ENCODE measurements at places on chromosomes 3 and 15.
A peak's percentile ranks its signal among the peaks of the same experiment; 100 is the strongest.

GRCh38 chr15:67915461-67916374 lies 75.9 kb upstream of the RNU6-1 start:
- DNase-seq = no peak

- DNase-seq = no peak
Observed at GRCh38 chr15:81292523-81293001, 31.4 kb downstream of the STARD5 start.

DNA sequence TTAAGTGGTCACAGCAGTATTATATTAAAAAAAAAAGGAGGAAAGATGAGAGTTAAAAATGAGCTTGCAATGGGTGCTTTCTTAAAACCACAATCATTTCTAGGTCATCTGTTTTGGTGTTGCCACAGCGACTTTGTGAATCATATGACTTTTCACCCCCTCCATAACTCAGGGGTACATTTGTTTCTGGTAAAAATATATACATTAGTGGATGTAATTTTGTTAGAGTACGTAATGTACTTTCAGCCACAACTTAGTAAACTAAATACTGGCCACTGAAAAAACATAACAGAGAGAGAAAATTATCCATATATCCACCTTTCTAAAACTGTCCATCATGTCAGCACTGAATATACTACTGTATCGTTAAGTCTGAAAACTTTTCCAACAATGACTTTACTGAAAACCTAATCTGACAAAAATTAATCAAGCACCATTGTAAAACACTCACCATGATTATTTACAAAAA lies 3.4 kb downstream of the ANKRD28 start:
- DNase-seq = no peak

DNA sequence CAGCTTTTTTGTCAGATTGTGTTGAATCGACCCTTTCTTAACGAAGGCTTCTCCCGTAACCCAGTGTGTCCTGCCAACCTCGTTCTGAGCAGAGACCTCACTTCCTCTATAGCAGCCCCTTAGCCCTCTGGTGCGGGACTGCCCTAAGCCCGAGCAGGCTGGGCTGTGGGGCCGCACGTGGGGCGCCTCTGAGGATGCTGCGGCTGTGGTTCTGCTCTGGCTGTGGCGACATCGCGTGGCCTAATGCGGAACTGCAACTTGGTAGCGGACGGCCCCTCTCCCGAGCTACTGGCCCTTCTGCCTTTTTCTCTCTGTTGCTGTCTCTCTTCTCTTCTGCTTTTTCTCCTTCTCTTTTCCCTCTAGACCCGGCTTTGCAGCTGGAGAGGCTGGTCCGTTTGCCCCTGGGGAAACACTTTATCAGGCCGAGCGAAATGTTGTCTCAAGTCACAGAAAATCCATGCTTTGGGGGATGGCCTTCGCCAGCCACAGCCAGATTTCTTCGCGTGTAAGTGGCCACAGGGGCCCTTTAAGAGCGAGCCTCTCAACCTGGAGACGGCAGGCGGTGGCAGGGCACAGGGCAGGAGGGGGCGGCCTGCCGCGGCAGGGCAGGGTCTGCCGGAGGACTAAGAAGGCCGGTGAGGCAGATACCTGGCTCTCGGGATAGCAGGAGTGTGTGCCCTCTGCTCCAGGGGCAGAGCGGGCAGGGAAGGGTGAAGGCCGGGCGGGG lies 19.4 kb upstream of the KIF23 start:
- no peak for DNase-seq

- DNase-seq = no peak
Observed at GRCh38 chr3:193593668-193594030, 641 bp downstream of the OPA1 start.

DNA sequence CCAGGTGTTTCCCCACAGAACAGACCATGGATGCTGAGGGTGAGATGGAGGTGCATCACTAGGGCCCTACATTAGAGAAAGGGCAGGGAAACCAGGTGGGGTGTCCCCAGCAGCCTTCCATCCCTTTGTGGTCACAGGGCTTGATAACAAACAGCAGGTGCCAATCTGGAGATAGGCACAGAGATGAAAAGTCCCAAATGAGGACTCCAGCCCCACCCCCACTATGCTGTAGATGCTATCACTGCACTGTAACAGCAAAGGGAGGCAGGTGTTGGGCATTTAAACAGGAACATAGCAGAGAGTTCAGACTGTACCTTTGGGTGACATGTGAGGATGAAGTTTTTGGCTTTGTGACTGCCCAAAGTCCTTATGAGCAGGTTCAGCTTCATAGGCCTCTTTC lies 21.4 kb downstream of the IL20RB start:
- DNase-seq = no peak

- DNase-seq = no peak
Observed at GRCh38 chr3:98902351-98902740, 851 bp upstream of the DCBLD2 start.

DNA sequence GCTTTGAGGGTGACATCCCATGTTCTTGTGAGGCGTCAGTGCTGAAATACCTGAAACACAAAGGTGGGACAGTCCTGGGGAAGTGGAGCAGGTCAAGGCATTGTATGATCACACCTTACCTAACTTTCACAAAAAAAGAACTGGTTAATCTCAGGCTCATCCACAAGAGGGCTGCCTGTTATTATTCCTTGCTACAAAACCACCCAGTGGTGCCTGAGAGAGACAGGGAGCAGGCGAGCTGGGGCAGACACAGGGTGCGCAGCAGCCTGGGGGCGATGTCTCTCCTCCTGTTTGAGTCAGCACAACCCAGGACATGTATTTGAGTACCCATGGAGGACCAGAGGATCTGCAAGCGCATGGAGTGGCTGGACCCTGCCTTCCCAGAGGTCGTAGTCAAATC lies 316.8 kb upstream of the ATP10A start:
- DNase-seq = no peak

DNA sequence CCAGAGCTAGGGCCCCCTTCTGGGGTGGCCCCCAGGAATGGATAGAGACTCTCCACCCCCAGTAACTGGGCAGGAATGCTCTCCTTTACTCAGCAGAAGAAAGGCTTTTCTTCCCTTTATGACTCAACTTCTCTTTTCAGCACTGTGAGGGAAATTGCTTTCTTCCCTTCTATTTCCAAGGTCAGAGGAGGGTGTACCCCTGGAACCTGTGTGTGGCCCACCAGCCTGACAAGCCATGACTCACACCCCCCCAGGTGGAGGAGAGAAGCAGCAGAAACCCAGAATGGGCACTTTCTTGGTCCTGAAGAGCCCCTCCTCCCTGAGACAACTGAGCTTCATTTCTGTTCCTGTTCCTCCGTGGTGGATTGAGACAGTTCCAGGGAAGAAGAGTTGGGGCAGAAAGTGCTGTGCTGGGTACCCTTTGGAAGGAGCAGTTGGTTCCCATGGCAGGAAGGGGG lies 2.7 kb upstream of the ANKRD63 start:
- no peak for DNase-seq

DNA sequence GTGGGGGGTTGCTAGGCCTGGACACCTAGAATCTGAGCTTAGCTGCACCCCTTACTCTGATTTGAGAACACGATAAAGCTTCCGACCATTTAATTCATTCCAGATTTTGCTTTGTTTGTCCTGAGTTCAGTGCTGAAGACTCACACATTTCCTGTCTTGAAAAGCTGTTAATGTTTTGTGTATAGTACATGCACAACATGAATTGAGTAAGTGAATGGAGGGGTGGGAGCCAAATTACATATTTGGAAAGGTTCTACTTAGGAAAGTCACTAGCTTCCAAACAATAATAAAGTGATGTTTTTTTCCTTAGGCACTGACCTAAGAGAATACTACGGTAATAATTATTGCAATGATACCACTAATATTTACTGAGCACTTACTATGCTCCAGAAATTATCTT lies 955.2 kb upstream of the NR2F2 start:
- no peak for DNase-seq

GRCh38 chr3:37997791-37998370 lies 7.3 kb downstream of the VILL start:
- DNase-seq = no peak

DNA sequence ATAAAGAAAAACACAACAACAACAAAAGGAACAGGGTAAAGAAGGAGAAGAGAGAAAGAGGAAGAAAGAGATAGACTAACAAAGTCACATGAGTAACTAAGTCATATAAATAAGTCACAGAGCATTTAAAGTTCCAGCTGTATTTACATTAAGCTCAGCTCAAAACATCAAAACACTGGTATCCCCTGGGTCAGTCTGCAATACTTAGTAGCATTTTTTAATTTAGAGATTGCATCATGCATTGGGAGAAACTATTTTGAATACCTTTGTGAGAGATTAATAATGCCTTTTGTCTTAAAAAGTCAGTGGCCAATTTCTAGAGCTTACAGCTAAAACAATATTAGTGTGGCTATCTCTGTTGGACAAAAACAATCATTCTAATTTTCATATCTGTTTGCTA lies 78.4 kb downstream of the NEK10 start:
- no peak for DNase-seq

DNA sequence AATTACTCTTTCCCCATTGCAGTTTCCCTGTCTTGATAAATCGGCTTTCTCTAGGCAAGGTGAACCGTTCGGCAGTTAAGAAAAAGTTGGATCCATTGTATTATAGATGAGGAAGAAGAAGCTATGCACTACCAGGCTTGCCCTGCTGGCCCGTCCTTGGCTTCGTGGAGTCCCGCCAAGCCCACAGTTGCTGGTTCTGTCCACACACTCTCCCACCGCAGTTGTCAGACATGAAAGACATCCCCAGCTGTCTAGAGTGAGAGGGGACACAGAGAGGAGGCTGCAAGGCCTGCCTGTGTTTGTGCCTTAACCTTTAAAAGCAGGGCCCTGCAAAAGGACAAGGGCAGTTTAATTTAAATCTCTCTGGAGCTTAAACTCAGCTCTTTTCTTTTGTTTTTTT lies 47.2 kb upstream of the PLCL2 start:
- no peak for DNase-seq

- no peak for DNase-seq
Observed at GRCh38 chr3:186998937-186999368, 68.6 kb downstream of the ST6GAL1 start.

DNA sequence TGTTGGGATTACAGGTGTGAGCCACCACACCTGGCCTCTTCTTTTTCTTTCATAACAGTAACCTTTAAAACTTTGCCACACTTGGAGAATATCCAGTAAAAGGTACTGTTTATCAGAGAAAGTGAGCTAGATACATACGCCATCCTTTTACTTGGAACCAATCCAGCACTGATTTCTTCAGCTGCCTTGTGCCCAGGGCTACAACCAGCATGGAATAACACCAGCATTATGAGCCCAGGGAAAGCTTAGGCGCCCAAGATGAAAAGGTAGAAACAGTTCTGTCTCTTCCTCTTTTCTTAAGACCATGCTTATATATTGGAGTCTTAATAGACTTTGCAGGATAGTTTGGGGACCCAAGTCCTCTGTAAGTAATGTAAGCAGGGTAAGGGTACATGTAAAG lies 8.4 kb downstream of the SKIC8 start:
- no peak for DNase-seq

GRCh38 chr3:183958775-183959174 lies 58.9 kb downstream of the ABCC5 start:
- no peak for DNase-seq

GRCh38 chr3:104032283-104032682 lies 1334.4 kb upstream of the ALCAM start:
- DNase-seq = no peak

- no peak for DNase-seq
Observed at GRCh38 chr15:96331144-96331944, 844 bp downstream of the NR2F2 start.

DNA sequence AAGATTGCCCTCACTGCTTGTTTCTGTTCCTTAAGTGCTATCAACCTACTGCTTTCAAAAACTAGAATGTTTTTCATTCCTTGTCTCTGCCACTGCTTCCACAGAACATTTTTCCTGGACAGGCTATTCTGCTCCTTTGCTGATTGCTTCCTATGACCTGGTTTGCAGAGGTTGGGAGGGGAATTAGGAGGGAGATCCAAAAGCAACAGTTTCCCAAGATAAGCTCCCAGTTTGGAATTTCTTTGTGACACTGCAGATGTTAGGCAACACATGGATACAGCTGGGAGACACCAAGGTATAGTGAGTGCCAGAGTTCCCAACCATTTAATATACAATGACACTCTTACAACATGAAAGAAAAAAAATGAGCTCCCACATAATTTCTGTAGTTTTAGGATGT lies 1036.5 kb downstream of the ROBO2 start:
- no peak for DNase-seq

DNA sequence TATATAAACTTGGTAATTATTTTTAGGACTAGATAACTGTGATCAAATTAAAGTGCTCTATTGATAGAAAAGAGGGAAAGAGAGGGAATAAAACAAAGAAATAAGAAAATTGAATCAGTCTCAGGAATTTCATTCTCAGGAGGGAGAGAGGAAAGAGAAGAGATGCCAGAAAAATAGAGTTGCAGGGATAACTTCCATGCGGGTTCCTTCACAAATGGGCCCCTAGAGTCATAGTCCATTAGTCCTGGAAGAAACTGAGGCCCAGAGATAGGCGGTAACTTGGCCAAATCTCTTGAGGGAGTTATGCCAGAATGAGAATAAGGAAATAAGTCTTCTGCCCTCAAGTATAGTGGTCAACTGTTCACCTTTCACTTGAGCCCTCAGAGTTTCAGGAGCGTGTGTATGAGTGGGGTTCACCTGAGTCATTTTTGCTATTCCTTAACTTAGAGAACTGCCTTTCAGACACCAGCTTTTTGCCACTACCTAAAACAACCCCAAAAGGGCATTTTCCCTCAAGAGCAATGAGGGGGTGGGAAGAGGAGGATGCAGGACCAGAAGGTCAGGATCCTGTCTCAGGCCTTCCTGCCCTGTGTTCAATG lies 192.6 kb downstream of the MEX3B start:
- no peak for DNase-seq

DNA sequence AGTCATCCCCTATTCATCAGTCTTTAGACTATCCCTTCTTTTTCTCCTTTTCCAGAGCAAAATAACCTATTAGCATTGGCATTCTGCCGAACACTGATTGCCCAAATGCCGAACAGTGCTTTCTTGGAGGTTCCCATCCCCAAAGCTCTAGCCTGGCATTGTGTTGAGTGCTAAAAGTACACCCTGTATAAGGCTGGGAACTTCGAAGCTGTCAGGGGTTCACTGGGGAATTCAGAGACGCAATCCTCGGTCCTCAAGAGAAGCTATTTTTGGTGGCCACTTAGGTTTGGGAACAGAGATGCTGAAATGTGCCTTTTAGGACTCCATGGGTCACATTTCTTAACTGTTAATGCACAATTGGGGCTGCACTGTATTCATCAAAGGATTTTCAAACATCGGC lies 8.4 kb downstream of the FRMD5 start:
- no peak for DNase-seq

DNA sequence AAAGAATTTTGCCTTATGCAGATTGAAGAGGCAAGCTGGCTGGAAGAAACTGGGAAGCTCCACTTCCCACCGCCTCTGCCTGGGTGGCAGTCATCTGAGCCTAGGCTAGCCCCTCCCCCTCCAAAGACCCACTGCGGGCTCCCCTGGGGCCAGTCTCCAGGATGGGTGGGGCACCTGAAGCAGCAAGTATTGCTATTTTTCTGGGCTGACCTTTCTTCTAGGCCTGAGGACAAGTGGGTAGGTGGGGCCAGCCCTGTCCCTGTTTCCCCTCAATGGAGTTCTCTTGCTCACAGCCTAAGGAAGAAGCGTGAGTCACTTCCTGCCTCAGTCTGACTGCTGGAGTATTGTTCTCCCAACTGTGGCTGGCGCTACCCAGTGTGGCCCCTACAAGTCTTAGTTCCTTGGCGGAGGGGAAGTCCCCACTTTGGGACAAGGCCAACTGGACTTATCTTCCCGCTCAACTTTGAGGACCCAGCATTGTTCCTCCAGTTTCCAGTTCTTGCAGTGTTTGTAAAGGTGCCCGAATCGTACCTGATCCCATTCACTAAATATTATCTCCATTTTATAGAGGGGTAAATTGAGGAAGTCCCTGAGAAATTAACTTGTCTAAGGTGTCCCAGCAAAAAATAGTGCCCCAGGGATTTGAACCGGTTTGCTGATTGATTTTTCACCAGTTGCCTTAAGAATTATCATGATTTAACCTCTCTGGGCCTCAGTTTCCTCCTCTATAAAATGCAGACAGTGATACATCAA lies 1.4 kb downstream of the FURIN start:
- peak; percentile 24 for DNase-seq

Measured in NCI-H187 treated with DMSO at 0.1 percent for 48 hours (cell line).